ENCODE measurements at places on chromosomes 5 and 9. TPM values are rescaled to one million over a fixed set of nuclear protein-coding genes. Genes with fewer than 3 reads are reported as not detected.

- no peak for DNase-seq
- peaks cover 15% of the 10 kb centered on the region for H3K4me1 ChIP-seq
- H3K27me3 ChIP-seq = no peaks in the 10 kb centered on the region
These were observed 10.5 kb upstream of the SHB start for GRCh38 chr9:38079461-38080031.

- no peaks in the 10 kb centered on the region for H3K4me1 ChIP-seq
- H3K27ac ChIP-seq = no peak overlapping the region
- no peak overlapping the region for H3K4me3 ChIP-seq
- no peaks in the 10 kb centered on the region for H3K27me3 ChIP-seq
- no peak for DNase-seq
- no peaks in the 10 kb centered on the region for H3K36me3 ChIP-seq
These were observed 49.0 kb upstream of the ALDH1B1 start for GRCh38 chr9:38343552-38343951.

- H3K27me3 ChIP-seq = no peaks in the 10 kb centered on the region
- H3K27ac ChIP-seq = no peak overlapping the region
- H3K4me3 ChIP-seq = no peak overlapping the region
- DNase-seq = no peak
- no peaks in the 10 kb centered on the region for H3K36me3 ChIP-seq
These were observed 42.7 kb downstream of the SV2C start for GRCh38 chr5:76125888-76126287.

Gene NXNL2
- not detected for total RNA-seq

DNA sequence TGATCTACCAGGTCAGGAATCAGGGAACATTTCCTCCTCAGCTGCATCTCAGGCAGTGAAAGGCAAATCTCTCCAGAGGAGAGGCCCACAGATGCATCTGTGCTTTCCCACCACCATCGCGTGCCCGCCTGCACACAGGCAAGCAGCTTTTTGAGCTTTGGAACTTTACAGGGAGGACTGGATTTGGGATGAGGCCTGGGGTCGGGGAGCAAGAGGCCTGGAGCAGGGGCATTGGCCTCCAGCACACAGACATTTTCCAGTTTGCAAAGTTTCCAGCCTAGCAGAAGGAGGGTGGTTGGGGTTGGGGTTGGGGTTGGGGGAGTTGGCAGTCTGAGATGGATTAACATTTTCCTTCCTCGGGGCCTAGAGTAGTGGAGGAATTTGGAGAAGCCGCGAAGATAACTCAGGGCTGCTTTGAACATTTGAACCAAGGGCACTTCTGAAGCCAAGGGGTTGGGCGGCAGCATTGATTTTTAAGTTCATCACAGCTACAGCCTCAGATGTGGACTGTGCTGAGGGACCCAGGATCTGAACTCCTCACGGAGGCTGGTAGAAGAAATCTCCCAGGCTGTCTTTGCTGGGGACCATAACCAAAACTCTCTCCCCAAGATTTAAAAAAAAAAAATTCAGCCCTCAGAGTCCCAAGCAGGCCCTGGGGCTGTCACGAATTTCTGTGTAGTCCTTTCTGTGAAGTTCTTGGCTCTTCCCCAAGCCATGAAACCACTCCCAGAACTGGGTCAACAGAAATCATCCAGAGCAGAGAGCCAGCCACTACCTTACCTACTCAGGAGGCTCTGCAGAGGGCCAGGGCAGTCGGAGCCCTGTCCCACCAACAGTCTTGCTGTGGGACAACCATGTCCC lies 25.6 kb downstream of the C5orf15 start:
- peaks cover 3% of the 10 kb centered on the region for H3K4me1 ChIP-seq
- no peaks in the 10 kb centered on the region for H3K27me3 ChIP-seq
- no peak overlapping the region for H3K27ac ChIP-seq
- no peaks in the 10 kb centered on the region for H3K36me3 ChIP-seq
- no peak for DNase-seq

- DNase-seq = no peak
- no peaks in the 10 kb centered on the region for H3K36me3 ChIP-seq
- H3K4me1 ChIP-seq = no peaks in the 10 kb centered on the region
- H3K27me3 ChIP-seq = no peaks in the 10 kb centered on the region
- no peak overlapping the region for H3K4me3 ChIP-seq
These were observed 408.6 kb upstream of the IRX4 start for GRCh38 chr5:2291146-2291840.

Gene HAVCR2
- total RNA-seq = 30.7 TPM

Gene CDH6
- 9.4 TPM for total RNA-seq

DNA sequence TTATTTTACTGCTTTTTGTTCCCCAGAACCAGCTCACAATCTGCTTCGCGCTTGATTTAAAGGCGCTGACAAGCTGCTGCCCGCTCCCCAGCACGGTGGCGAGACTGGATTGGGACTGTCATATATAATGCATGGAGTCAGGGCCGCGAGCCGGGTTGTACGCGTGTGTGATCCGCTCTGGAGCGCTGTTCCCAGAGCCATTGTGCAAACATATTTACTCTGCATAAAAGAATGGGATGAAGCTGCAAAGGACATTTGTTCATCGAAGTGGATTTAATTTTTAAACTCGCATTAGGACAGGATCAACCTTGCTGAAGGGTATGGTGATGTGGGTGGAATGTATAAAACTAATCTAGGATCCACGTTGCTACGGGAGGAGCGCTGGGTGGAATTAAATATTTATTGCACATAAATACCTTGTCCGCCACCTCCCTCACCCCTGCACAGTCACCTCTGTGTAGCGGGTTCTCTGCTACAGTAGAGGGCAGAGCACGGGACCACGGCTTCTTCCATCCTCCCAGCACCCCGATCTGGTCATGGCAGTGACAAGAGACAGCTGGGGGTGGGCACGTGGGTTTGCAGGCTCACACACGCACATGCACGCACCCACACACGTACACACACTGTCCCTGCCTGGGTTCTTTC lies 18.1 kb upstream of the FCN1 start:
- DNase-seq = no peak
- no peaks in the 10 kb centered on the region for H3K36me3 ChIP-seq
- no peak overlapping the region for H3K27ac ChIP-seq
- H3K27me3 ChIP-seq = peaks cover 6% of the 10 kb centered on the region
- H3K4me1 ChIP-seq = no peaks in the 10 kb centered on the region
- H3K4me3 ChIP-seq = no peak overlapping the region

Gene FAM151B
- 3.4 TPM for total RNA-seq

GRCh38 chr5:141753971-141754713 lies 72.1 kb upstream of the ARAP3 start:
- H3K27ac ChIP-seq = no peak overlapping the region
- H3K4me3 ChIP-seq = no peak overlapping the region
- H3K36me3 ChIP-seq = no peaks in the 10 kb centered on the region
- no peaks in the 10 kb centered on the region for H3K4me1 ChIP-seq
- DNase-seq = no peak
- peaks cover 34% of the 10 kb centered on the region for H3K27me3 ChIP-seq

DNA sequence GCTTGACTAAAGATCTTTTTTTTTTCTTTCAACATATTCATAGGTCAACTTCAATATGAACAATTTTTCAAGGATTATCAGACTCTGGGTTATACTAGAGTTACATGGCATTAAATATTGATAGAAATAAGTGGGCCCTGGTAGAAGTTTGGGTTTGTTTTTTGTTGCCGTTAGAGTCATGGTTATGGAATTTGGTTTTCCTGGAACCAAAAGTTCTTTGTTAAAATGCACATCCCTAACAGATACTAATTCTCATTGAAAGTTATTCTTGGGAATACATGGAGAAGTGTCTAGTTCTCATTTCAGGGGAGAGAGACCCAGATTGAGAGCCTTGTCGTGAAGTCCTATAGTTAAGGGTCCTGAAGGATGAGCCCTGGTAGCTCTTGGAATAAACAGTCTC lies 124.9 kb downstream of the FGF1 start:
- no peak overlapping the region for H3K4me3 ChIP-seq
- H3K4me1 ChIP-seq = no peaks in the 10 kb centered on the region
- no peaks in the 10 kb centered on the region for H3K36me3 ChIP-seq
- H3K27me3 ChIP-seq = no peaks in the 10 kb centered on the region
- DNase-seq = no peak
